Heart left ventricle (tissue), 16 donors: ENCODE measurements at places on chromosomes 5 and 9. TPM values are rescaled to one million over a fixed set of nuclear protein-coding genes. Genes with fewer than 3 reads are reported as not detected.

Gene SLC45A2
- not detected for total RNA-seq

Gene PCSK5
- total RNA-seq = 7.6 TPM

DNA sequence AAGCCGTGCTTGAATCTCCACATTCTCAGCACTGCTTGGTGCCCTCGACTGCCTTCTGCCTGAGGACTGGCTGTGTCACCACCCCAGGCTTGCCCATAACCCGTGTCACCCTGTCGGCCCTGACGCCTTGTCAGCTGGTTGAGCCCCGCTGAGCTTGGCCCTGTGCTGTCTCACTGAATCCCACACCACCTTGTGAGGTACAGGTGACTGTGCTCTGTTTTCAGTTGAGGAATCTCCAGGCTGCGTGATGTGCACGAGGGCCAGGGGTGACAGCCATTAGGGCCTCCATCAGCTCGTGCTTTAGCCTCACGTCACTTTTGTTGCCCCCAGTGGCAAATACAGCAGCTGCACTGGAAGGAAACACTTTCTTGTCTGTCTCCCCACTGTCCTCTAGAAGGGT is 90.7 kb downstream of the CACNA1B start:
- no peak for DNase-seq

DNA sequence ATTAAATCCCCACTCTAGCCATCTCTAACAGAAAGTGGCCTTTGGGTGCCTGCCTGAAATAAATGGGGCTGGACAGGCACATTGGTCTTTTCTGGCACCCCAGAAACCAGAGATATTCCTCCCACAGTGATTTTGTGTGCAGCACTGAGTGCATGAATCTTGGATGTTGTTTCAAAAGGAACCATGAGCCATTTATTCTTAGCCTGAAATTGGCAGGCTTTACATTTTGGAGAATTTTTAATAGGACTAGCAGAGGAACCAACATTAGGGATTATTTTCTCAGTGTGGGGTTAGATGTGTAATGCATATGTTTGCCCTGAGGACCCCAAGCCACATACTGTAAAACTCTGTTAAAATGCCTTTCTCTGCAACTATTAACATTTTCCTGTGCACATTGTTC is 451.3 kb downstream of the NFIB start:
- no peak for DNase-seq

GRCh38 chr5:12772276-12772675 is 868.0 kb upstream of the CTNND2 start:
- no peak for DNase-seq
